ENCODE measurements at places on chromosomes 11 and 22.

GRCh38 chr11:7949934-7950333, 8.4 kb upstream of the OR10A3 start:
- DNase-seq, result no peak

DNA sequence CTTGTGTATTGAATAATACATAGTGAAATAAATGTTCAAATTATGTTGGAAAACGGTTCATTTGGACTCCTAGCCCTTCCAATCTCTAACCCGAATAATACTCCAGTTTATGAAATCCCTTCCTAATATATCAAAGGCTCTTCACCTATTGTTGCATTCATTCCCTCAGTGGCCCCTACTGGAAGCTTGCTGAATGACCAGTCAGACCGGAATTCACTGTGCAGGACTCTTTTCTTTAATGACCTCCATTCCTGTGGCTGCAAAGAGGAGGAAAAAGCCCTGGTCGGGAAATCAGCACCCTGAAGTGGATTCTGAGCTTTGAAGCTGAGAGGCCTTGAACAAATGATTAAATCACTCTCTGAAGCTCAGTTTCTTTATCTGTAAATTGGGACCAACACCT, 19.1 kb upstream of the RCN1 start:
- DNase-seq, result no peak

- DNase-seq, result peak; percentile 75
Observed at GRCh38 chr11:75031771-75032549, 43.2 kb downstream of the NEU3 start.

GRCh38 chr22:41828516-41828915, 4.4 kb upstream of the SREBF2 start:
- DNase-seq, result no peak

GRCh38 chr22:27775758-27776649, 25.6 kb downstream of the MN1 start:
- DNase-seq, result no peak

- DNase-seq, result no peak
Observed at GRCh38 chr22:39966470-39966869, 6.3 kb downstream of the TMA7B start.

DNA sequence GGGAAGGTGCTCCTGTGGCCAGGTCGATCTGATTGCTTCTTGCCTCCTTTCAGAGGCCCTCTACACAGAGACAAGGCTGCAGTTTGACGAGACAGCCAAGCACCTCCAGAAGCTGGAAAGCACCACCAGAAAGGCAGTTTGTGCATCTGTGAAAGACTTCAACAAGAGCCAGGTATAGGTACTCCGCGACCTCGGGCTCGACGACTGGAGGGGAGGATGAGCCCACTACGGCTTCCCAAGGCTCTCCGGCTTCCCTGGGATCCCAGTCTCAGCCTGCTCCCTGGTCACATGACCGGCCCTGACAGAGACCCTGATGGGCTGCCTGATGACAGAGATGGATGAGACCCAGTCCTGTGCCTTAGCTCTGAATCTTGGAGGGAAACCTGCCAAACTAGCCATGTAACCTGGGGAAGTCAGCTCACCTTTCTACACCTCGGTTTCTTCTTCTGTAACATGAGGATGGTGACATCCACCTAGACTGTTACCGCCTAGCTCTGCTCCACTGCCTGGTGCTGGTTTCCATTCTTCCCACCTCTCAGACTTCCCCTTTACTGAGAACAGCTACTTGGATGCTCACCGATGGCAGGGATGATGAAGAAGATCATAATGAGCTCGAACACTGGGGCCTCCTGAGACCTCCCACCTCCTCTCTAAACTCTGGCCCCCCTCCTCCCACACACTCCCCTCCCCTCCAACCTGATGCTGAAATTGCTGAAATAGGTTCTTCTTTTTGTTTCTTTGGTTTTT, 8.9 kb downstream of the RIBC2 start:
- no peak for DNase-seq

DNA sequence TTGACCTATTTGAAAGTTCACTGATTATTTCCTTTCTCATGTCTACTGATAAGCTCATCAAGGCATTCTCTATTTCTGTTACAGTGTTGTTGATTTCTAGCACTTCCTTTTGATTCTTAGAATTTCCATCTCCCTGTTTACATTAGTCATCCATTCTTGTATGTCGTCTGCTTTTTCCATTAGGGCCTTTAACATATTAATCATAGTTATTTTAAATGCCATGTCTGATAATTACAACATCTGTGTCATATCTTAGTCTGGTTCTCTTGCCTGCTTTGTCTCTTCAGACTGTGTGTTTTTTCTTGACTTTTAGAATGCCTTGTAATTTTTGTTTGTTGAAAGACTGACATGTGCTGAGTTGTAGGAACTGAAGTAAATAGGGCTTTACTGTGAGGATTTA, 602.1 kb downstream of the SOX6 start:
- DNase-seq, result no peak

- DNase-seq, result peak; percentile 28
Observed at GRCh38 chr11:1297576-1298473, 11.6 kb downstream of the TOLLIP start.

DNA sequence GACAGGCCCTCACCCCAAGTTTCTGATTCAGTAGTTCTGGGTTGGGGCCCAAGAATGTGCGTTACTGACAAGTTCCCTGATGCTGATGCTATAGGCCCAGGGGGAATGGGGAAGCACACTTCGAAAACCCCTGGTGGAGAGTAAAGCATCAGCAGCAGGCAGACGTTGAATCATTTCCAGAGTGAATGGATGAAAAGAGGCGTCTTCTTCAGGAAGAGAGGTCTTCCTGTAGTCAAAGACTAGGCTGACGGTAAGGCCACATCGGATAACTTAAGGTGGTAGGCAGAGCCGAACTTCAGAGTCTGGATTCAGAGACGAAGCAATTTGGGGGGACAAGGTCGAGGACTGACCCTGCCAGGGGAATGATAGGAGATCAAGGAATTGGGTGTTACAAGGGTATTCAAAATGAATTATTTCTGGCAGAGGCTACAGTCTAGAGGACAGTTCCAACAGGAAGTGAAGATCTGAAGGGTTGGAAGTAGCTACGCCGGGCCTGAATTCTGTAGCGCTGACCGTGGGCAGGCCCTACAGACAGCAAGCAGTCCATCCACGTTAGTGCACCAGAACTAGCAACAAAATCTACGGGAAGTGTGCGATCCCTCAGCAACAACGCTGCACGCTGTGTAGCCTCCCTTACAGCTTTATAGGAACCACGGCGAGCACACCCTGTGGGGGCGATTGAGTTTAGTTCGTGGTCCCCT, 862 bp upstream of the CENATAC start:
- DNase-seq, result peak; percentile 21

DNA sequence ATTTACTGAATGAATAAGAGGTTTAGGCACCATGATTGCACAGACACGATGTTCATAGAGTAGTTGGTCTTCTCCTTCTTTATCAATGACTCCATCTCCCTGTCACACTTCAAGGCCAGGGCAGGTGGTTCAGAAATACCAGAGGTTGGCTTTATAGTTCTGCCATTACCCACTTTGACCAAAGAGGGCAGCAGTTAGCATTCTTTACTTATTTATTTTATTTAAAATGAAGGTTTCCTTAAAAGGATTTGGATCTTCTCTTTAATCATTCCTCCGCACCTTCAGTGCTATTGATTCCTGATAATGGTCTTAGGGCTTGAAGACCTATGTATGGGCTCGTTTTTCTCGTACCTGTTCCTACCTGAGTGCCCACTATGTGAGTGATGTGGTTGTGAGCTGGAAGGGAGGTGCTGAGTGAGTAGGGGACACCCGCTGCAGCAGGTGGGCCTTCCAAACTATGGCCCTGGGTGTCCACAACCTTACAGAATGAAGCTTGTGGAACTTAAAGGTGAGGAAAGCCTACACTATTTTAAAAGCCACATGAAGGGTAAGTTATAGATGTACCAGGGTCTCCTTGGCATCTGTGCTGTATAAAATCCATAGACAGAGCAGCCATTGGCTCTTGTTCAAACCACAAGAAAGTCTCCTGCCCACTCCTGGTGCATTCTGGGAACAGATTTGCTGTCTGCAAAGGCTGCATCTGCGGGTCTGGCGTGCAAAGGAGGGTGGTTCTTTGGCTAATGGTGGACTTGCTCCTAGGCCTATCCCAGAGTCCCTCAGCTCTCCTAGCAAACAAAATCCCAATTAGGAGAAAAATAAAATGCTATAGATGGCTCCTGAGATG, 35.0 kb downstream of the TIMP3 start:
- DNase-seq, result no peak

DNA sequence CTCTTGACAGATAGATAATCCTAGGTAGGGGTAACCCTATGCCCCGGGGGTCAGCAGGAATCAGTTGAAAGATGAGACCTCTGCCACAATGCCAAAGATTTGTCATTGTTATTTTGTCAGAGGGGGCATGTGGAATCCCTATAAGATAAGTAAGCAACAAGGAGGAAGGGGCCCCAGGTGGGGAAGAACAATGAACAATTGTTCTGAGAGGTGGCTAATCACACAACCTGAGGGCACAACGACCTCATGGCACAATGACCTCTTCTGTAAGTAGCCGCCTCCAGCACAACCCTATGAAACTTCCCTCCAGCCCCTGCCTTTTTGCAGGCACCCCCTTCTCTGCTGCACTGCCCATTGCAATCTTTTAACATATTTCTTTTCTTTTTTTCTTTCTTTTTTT, 11.8 kb upstream of the FBLN1 start:
- DNase-seq, result no peak

- DNase-seq, result no peak
Observed at GRCh38 chr22:32781695-32782094, 19.8 kb upstream of the TIMP3 start.

- no peak for DNase-seq
Observed at GRCh38 chr11:34501949-34502348, 11.6 kb downstream of the ELF5 start.

Data from head of caudate nucleus (tissue), 42 donors.